Activated naive CD8-positive, alpha-beta T cell treated with anti-CD3 and anti-CD28 coated beads, Interleukin-2, amount 10 ng/mL, durations not matched to agents 7 days and 5 days (primary cell): ENCODE measurements at places on chromosomes 3 and 15. TPM values are rescaled to one million over a fixed set of nuclear protein-coding genes. Genes with fewer than 3 reads are reported as not detected.

GRCh38 chr15:94079968-94080367 lies 151.4 kb upstream of the MCTP2 start:
- H3K36me3 ChIP-seq, result no peaks in the 10 kb centered on the region
- no peak for DNase-seq
- H3K4me3 ChIP-seq, result no peak overlapping the region
- H3K4me1 ChIP-seq, result no peaks in the 10 kb centered on the region
- peaks cover 7% of the 10 kb centered on the region for H3K27me3 ChIP-seq
- H3K27ac ChIP-seq, result no peak overlapping the region

- peak; percentile 41 for DNase-seq
- H3K27ac ChIP-seq, result no peak overlapping the region
- no peak overlapping the region for H3K4me3 ChIP-seq
- H3K27me3 ChIP-seq, result peaks cover 58% of the 10 kb centered on the region
Observed at GRCh38 chr15:95259513-95259912, 1028.2 kb downstream of the MCTP2 start.

DNA sequence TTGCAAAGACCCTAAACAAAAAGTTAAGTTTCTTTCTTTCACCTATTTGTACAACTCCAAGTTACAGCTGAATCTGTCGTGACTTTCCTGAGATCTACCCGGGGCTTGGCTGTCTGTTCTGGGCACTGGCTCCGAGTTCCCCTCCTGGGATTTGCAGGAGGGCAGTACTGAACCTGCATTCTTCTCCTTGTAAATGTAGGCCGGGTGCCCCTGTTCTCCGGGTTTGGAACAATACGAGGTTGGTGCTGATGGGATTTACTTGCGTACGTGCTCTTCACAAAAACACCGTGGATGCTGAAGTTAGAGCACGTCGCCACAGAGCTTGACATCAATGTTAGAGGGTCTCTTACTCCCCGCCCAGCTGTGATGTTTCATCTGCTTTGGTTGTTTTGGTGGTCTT lies 48.1 kb downstream of the KLHL25 start:
- H3K27ac ChIP-seq, result no peak overlapping the region
- no peak for DNase-seq
- peaks cover 18% of the 10 kb centered on the region for H3K36me3 ChIP-seq
- no peak overlapping the region for H3K4me3 ChIP-seq
- H3K27me3 ChIP-seq, result no peaks in the 10 kb centered on the region

GRCh38 chr3:140950863-140951262 lies 9.2 kb downstream of the SLC25A36 start:
- peaks cover 13% of the 10 kb centered on the region for H3K4me1 ChIP-seq
- H3K27ac ChIP-seq, result no peak overlapping the region
- no peaks in the 10 kb centered on the region for H3K27me3 ChIP-seq
- peaks cover 10% of the 10 kb centered on the region for H3K36me3 ChIP-seq
- no peak overlapping the region for H3K4me3 ChIP-seq

- peaks cover 45% of the 10 kb centered on the region for H3K4me1 ChIP-seq
- peak overlapping the region; percentile 90 for H3K4me3 ChIP-seq
- peak; percentile 69 for DNase-seq
- peak overlapping the region; percentile 61 for H3K27ac ChIP-seq
- no peaks in the 10 kb centered on the region for H3K27me3 ChIP-seq
Observed at GRCh38 chr3:125357032-125357658, 18.0 kb downstream of the ZNF148 start.

GRCh38 chr3:22977650-22978289 lies 225.4 kb upstream of the UBE2E2 start:
- H3K27me3 ChIP-seq, result peaks cover 6% of the 10 kb centered on the region
- H3K27ac ChIP-seq, result no peak overlapping the region
- DNase-seq, result no peak
- no peaks in the 10 kb centered on the region for H3K36me3 ChIP-seq
- H3K4me3 ChIP-seq, result peak overlapping the region; percentile 26

- H3K4me1 ChIP-seq, result peaks cover 12% of the 10 kb centered on the region
- DNase-seq, result peak; percentile 51
- H3K27me3 ChIP-seq, result no peaks in the 10 kb centered on the region
- H3K4me3 ChIP-seq, result peak overlapping the region; percentile 75
- peak overlapping the region; percentile 90 for H3K27ac ChIP-seq
Observed at GRCh38 chr3:43477600-43477999, 144.2 kb downstream of the ANO10 start.

DNA sequence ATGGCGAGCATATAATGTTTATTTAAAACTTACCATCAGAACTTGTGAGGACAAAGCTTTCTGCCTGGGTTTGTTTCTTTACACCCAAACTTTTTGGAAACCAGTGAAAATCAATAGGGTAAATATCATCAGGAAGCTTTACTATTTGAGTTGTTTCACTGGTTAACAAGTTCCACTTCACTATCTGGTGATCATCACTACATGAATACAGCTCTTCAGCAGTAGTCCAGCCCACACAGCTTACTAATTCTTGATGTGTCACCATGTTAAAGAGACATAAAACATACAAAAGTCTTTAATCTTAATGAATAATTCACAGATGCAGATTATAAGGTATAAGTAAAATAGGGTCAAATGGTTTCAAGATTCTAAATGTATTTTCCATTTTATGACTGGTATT lies 17.6 kb downstream of the IFT80 start:
- peaks cover 14% of the 10 kb centered on the region for H3K36me3 ChIP-seq
- H3K27ac ChIP-seq, result no peak overlapping the region
- no peaks in the 10 kb centered on the region for H3K27me3 ChIP-seq
- no peak for DNase-seq
- H3K4me1 ChIP-seq, result no peaks in the 10 kb centered on the region

DNA sequence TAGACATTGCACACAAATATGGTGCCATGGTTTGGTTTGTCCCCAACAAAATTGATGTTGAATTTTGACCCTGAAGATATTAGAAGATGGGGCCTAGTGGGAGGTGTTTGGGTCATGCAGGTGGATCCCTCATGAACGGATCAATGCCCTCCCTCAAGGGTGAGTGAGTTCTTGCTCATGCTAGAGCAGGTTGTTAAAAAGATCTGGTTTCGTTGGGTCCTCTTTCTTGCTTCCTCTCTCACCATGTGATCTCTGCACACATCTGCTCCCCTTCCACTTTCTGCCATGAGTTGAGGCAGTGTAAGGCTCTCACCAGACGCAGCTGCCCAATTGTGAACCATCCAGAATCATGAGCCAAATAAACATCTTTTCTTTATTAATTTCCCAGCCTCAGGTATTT lies 87.8 kb upstream of the MDFIC2 start:
- H3K4me1 ChIP-seq, result no peaks in the 10 kb centered on the region
- H3K36me3 ChIP-seq, result no peaks in the 10 kb centered on the region
- DNase-seq, result no peak
- no peak overlapping the region for H3K4me3 ChIP-seq

DNA sequence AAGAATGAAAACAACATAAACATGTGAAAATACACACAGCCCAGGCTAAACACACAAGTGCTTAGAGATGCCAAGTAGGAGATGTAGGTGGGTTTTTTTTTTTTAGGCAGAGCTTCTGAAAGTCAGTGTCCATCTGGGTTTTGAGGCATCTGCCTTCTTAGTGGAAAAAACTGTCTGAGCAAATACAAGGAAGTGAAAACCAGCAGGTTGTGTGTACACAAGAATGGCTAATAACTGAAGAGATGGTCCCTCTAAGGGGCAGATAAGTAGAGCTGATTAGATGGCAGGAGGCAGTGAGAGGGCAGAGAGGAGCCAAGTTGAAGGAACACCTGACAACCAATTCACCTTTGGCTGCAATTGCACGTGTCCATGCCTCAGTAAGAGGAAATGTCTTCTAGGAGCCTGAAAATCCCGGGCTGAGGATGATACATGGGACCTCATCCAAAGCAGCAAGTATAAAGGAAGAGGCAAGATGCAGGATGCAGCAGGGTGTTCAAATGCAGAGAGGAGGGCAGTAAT lies 34.9 kb downstream of the CYP19A1 start:
- no peak for DNase-seq
- H3K36me3 ChIP-seq, result no peaks in the 10 kb centered on the region
- H3K27ac ChIP-seq, result no peak overlapping the region
- H3K27me3 ChIP-seq, result peaks cover 12% of the 10 kb centered on the region

DNA sequence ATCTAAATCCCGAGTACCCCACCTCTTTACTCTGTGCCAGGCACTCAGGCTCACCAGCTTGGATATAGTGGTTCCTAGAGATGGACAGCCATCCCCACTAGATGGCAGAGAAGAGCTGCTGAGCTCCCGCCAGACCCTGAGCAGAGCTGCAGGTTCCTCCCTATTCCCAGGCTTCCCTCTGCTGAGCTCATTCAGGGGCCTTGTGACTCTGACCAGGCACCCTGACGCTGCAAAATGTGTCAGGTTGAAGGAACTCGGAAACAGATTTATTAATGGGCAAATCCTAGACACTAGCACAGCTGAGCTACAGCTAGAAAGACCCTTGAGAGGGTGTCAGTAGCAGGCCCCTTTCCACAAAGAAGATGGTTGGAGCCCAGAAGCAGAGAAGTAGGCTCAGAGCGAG lies 38.2 kb upstream of the RHO start:
- no peaks in the 10 kb centered on the region for H3K4me1 ChIP-seq
- no peaks in the 10 kb centered on the region for H3K27me3 ChIP-seq
- no peak overlapping the region for H3K4me3 ChIP-seq
- DNase-seq, result peak; percentile 55

GRCh38 chr3:52004163-52004787 lies 8.6 kb upstream of the RPL29 start:
- peak overlapping the region; percentile 20 for H3K27ac ChIP-seq
- DNase-seq, result no peak
- no peak overlapping the region for H3K4me3 ChIP-seq
- H3K36me3 ChIP-seq, result no peaks in the 10 kb centered on the region

GRCh38 chr15:47961401-47962090 lies 159.2 kb upstream of the SLC24A5 start:
- peak overlapping the region; percentile 24 for H3K4me3 ChIP-seq
- peaks cover 10% of the 10 kb centered on the region for H3K4me1 ChIP-seq
- H3K27me3 ChIP-seq, result no peaks in the 10 kb centered on the region
- H3K27ac ChIP-seq, result no peak overlapping the region
- no peak for DNase-seq

Gene CCR3
- total RNA-seq, result 1.3 TPM

Gene TJP1
- total RNA-seq, result not detected

Gene CCDC39
- total RNA-seq, result not detected

Gene CLDN11
- total RNA-seq, result not detected

Gene CRYGS
- 6.7 TPM for total RNA-seq

Gene RBPMS2
- not detected for total RNA-seq

Gene AMOTL2
- not detected for total RNA-seq

Gene CAPN3
- total RNA-seq, result 10.1 TPM

Gene SOX14
- total RNA-seq, result not detected

Gene C2CD4A
- total RNA-seq, result not detected

Gene HLTF
- total RNA-seq, result 34.3 TPM
